ENCODE measurements at places on chromosomes 1 and 21. TPM values are rescaled to one million over a fixed set of nuclear protein-coding genes. Genes with fewer than 3 reads are reported as not detected.

- DNase-seq: no peak
Measured at GRCh38 chr1:242189591-242189990, 190.7 kb upstream of the MAP1LC3C start.

DNA sequence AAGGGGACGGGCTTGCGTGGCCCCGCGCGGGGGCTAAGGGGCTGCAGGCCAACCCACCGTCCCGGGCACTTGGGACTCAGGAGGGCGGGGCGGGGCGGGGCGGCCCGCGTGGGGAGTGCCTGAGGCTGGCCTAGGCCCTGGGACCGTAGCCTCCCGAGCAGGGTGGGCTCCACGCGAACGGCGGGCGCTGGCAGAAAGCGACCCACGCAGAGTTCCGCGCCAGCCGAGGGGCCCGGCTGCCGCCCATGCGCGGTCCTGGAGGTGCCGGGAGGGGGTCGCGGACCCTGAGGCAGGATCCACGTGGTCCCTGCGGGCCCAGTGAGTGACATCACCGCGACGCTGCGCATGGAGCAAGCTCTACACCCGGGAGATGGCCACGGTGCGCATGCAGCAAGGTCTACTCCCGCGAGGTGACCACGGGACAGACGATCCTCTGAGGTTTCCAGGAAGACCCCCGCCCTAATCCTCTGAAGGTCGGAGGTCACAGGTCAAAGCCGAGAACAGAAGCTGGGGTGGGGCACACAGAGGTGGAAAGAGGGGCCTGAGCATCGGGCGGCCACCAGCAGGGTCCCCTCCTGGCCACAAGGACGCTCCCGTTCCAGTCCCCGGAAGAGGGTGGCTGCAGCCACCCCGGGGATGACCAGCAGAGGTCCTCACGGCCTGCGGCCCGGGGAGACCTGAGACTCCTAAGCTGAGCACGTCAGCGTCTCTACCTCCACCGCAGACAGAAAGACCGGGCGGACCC, 13.5 kb upstream of the SLC19A1 start:
- DNase-seq: peak; percentile 64

The UTS2 gene
- 10.0 TPM for polyA plus RNA-seq

DNA sequence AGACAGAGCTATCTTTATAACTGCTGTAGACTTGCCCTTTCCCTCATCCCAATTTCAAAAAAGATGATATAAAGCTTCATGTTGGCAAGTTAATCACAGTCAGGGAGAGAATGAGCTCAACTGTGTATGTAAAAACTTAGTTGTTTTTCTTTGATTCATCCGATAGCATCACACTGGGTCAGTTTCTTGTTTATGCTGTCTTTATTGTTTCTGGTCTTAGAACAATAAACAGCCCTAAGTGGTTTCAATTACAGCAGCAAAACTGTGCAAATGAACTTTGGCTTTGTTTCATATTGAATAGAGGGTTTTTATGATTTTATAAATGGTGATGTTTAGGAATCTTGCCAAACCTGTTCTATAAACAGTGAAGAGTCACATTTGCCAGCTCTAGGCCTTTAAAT, 423.8 kb upstream of the CXADR start:
- no peak for DNase-seq

- DNase-seq: no peak
Measured at GRCh38 chr1:51719146-51719545, 102.3 kb downstream of the OSBPL9 start.

DNA sequence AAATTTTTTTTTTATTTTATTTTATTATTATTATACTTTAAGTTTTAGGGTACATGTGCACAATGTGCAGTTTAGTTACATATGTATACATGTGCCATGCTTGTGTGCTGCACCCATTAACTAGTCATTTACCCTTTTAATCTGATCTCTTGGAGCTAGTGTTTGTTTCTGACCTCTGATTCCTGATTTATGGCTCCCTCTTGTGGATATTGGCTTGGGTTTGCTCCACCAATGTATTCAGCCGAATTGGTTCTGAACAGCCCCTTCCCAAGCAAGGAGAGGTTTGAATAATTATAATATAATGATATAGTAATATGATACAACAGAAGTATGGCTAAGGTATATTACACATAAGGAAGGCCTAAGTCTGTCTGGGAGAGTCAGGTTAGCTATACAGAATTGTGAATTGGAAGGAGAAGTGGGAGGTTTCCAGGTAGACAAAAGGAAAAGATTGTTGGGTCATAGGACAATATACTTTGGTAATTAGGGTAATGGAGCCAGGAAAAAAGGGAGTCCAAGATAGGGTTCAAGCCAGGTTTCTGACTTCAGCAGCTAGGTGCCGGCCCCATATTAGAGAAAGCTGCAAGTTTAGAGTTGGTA, 53.1 kb upstream of the HMCN1 start:
- no peak for DNase-seq

The MSH4 gene
- polyA plus RNA-seq: not detected

GRCh38 chr1:54028306-54029251, 10.6 kb upstream of the LDLRAD1 start:
- no peak for DNase-seq

Measured in CD8-positive, alpha-beta memory T cell (primary cell).